ENCODE measurements at places on chromosomes 7 and 10.

GRCh38 chr7:45026984-45027773 is 27.2 kb downstream of the CCM2 start:
- DNase-seq = peak; percentile 11

GRCh38 chr10:6756716-6757115 is 176.6 kb upstream of the PRKCQ start:
- DNase-seq = no peak

- DNase-seq = no peak
Observed at GRCh38 chr10:116331815-116332214, 7.6 kb downstream of the CCDC172 start.

DNA sequence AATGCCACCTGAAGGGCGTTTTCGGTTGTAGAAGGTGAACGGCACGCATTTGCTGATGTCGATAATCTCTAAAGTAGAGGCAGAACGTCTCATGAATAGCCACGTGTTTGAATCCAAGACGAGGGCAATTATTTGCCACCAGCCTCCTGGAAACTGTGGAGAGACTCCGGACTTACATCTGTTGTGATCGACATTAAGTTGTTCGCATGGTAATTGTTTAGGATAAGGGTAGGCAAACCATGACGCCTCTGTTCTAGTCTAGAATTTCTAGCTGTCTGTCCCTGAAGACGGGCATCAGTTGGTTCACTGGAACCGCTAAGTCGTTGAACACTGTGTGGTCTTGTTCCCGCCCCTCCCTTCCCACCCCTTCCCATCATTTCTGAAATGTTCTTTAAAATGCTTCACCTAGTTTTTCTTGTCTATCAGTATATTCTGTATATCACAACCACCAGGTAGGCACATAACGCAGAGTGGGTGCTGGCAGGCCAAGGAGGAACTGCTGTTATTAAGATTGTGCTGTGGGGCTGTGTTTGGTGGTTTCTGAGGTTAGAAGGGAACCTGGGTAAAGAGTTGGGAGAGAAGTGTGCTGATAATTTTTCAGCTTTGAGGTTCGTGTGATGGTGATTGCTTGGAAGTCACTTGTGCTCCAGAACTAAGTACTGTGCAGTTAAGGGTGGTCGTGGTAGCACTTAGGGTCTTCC is 1.2 kb downstream of the UBE3C start:
- DNase-seq = no peak

DNA sequence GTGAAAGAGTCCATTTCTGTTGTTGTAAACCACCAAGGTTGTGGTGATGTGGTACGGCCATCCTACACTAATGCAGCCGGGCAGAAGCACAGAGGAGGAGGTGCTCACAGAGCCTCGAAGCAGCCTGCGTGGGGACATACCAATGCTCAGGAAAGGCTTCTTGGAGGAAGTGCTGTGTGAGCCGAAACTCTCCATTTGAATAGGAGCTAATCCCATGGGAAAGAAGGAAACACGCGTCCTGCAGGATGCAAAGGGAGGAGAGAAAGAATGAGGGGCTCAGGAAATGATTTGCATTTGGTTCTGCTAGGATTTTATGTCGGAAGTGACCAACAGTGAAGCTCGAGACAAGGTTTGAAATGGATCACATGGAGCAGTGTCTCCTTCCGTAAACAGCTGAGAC is 477.9 kb upstream of the ANKRD30A start:
- DNase-seq = no peak

DNA sequence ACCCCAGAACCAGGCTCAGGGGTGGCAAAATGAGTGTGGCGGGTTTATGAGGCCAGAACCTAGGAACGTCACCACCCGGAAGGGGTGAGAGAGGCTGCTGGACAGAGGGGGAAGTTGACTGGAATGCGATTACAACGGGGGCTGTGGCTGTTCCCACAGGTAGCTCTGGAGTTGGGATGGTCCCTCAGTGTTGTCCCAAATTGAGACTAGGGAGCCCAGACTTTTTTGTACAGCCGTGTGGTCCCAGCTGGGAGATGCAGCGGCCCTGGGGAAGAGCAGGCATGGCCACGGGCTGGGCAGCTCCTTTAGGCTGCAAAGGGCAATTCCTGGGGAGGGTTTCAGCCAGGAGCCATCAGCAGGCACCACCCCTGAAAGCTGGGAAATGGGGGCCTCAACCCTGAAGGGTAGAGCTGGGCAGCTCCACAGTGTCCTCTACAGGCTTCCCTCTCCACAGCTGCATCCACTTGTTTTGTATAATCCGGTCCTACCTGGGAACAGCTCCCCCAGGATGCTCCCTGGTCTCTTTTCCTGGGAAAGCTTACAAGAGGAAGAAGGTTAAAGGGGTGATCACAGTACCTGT is 11.0 kb upstream of the GDF10 start:
- no peak for DNase-seq

GRCh38 chr10:3786295-3787015 is 1.4 kb upstream of the KLF6 start:
- peak; percentile 44 for DNase-seq

- no peak for DNase-seq
Observed at GRCh38 chr10:100151723-100152300, 34.0 kb downstream of the ERLIN1 start.

DNA sequence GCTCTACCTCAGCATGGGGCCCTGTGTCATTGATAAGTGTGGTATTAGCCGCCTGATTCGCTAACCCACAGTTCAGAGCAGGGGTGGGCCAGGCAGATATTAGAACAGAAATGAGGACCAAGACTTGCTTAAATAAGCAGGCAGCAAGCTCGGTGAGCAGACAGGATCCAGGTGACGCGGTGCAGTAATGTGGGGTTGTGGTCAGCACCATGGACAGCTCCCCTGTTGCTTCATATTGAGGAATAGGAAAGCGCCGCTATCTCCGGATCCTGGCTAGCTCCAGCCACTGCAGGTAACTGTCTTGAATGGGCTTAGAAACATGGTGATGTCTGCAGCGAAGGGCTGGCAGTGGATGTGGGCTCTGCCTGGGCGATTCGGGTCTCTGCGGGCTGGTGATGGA is 51.3 kb upstream of the GPR26 start:
- DNase-seq = peak; percentile 18

GRCh38 chr10:110725801-110726630 is 81.9 kb downstream of the RBM20 start:
- no peak for DNase-seq

GRCh38 chr10:75497997-75498883 is 66.8 kb downstream of the LRMDA start:
- peak; percentile 64 for DNase-seq

DNA sequence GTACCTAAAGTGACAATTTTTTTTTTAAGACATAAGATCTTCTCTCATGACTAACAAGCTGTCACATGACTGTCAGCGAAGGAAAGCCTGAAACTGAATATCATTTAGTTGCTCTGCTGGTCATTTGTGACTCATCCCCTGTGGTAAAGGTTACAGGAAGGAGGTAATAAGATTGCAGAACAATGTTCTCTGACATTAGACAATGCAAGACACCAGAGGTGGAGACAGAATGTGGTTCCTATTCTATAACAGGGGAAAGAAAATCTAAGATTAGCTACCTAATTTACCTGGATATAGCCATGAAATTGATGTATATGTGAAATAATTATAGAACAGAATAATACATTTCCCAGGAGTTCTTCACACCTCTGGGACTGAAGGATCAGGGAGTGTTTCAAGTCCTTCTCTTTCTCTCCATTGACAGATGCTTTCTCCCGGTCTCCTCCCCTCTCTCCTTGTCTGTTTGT is 47.7 kb downstream of the LRGUK start:
- DNase-seq = peak; percentile 75

- peak; percentile 93 for DNase-seq
Observed at GRCh38 chr10:22821501-22821900, 106.4 kb upstream of the ARMC3 start.

- peak; percentile 84 for DNase-seq
Observed at GRCh38 chr7:98771519-98771918, 98.3 kb downstream of the TMEM130 start.

DNA sequence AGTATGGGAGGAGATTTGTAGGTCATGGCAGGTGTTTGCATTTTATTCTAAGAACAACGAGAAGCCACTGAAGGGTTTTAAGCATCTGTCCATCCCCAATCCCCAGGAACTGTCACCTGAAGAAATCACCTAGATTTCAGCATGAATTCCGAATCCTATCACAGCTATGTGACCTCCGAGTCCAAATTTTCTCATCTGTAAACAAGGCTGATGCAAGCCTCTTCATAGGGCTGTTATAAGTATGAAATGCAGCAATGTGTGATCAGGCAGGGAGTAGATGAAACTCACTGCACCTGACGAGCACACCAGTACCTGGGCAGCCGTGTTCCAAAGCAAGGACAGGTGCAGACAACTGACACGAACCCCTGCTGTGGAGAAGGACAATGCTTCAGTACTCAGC is 14.0 kb downstream of the HABP2 start:
- DNase-seq = no peak

- no peak for DNase-seq
Observed at GRCh38 chr7:138738114-138738513, 37.0 kb upstream of the SVOPL start.

DNA sequence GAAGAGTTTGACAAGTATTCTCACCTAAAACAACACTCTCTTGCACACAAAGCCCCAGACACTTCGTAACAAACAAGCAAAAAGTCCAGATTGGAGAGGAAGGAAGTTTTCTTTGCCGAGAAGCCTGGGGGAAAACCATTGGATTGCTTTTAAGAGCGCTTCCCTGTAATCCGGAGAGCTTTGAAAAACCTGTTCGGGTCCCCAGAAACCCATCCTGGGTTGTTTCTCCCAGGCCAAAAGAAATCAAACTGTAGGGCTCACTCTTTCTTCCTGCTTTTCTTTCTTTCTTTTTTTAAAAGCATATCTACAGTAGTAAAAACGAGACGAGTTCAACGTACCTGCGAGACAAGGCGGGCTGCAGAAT is 655 bp downstream of the SP8 start:
- DNase-seq = no peak

DNA sequence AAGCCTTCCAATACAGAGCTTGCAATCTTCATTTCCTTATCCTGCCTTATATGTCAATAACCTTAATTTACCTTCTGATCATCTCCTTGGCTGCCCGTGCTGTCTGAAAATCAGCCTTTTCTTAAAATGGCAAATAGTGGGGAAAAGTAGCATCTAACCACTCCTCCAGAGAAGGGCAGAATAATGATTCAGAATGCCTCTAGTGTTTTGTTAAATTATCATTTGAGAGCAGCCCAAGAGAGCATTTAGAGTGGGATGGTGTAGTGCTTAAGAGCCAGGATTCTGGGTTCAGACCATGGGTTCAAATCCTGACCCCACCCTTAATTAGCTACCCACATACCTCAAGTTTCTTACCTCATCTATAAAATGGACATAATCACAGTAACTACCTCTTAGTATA is 4.6 kb upstream of the TMEM139 start:
- no peak for DNase-seq

- DNase-seq = no peak
Observed at GRCh38 chr7:26949319-26949718, 84.9 kb upstream of the SKAP2 start.

DNA sequence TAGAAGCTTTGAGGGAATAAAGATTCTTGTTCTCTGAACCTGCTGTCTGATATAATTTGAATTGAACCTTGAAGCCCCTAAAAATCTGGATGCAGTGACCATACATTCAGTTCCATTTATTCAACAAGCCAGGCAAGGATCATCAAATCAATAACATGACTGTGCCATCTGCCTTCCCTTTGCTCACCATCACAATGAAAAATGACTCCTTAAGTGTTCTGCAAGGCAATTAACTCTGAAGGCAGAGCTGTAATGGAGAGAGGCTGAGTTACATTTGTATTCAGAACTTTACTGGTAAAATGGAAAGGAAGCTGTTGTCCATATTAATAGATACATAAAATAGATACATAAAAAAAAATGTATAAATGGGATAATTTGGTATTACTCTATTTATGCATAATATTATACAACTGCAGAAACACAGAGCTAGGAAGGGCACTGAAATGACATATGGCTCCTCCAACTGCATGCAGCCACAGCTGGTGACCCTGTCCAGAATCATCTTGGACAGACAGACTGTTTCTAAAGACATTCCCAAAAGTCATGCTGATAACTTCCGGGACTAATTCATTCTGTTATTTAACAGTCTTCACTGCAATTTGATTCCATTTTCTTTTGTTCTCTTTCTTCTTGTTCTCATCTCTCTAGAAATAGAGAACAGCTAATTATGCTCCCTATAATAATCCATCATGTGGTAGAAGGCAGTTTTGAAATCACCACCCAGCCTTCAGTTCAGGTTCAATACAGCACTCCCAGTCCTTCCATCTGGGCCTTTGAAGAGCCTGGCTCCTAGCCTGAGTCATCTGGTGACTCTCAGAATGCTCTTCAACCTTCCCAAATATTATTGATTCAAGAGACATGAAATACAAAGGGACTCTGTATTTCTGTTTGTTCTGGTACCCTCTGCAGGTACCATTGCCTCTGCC is 412.6 kb downstream of the GFRA1 start:
- DNase-seq = no peak

- peak; percentile 73 for DNase-seq
Observed at GRCh38 chr7:15801551-15801950, 115.1 kb upstream of the MEOX2 start.

DNA sequence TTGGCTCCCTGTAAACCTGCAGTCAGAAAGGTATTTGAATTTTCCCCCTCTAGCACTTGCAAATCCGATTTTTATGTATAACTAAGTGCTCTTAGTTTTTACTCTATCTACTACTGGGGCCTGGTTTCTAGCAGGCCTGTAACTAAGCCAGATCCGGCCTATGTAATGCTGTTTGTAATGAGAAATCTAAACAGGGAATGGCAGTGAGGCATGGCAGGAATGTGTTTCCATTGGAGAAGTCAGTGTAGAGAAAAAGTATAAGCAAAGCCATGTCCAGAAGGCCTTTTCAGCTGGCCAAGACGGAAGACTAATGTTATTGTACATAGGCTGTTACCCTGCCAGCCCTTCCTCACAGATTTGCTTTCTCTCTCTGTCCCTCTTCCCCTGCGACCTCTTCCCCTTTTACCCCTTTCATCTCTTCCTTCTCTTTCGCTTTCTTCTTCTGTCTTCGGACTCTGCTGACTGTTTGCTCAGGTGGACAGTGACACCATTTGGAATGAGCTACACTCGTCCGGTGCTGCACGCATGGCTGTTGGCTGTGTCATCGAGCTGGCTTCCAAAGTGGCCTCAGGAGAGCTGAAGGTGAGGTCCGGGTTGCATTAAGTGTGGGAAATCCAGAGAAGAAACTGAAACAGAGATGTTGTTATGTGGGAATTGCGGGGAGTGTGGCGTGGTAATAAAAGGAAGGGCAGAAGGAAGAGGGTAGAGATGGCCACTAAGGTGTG is 297.5 kb downstream of the HDAC9 start:
- DNase-seq = peak; percentile 46

GRCh38 chr7:65722361-65722792 is 150.5 kb upstream of the VKORC1L1 start:
- DNase-seq = no peak

GRCh38 chr10:50395271-50395670 is 144.0 kb upstream of the ASAH2 start:
- peak; percentile 29 for DNase-seq

DNA sequence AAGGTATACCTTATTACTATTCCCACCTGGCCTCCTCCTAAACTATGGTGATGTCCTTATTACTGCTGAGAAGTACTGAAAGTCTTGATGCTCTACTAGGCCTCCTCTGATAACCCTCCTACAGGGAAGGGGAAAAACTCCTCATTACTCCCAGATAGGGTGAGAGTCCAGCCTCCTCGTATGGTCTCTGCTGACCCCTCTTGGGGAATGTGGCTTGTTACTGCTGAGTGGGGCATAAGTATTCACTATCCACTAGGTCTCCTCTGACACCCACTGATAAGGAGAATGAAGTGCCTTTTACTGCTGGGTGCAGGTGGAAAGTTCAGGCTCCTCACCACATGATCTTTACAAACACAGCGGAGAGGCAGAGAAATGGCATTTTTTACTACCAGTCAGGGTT is 222.9 kb downstream of the CHRM2 start:
- DNase-seq = peak; percentile 24

- no peak for DNase-seq
Observed at GRCh38 chr10:86960003-86960862, 1.8 kb downstream of the SNCG start.

Data from astrocyte (in vitro differentiated cells and primary cell).